Activated CD4-positive, alpha-beta memory T cell treated with anti-CD3 and anti-CD28 coated beads for 36 hours (primary cell): ENCODE measurements at places on chromosomes 1 and 21. TPM values are rescaled to one million over a fixed set of nuclear protein-coding genes. Genes with fewer than 3 reads are reported as not detected.

DNA sequence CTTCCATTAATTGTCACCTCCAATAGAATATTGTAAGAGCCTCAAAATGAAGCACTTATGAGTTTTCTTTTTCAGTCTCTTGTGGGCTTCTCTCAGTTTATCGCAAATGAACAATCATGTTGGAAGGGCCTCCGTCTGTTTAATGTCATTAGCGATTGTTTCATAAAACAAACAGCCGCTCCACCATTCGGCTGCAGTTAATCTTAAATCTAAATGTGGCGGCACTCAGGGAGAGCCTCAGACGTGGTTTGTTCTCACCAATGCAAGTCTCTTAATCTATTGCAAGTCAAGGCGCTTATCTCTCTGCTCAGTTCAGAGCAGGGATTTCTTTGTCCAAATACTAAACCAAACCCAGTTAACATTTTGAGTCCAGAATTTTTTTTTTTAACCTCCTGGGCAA, 34.9 kb upstream of the ESRRG start:
- H3K27ac ChIP-seq, result no peak overlapping the region
- H3K27me3 ChIP-seq, result no peaks in the 10 kb centered on the region
- no peak overlapping the region for H3K4me3 ChIP-seq
- H3K36me3 ChIP-seq, result no peaks in the 10 kb centered on the region
- no peaks in the 10 kb centered on the region for H3K4me1 ChIP-seq

- no peak overlapping the region for H3K27ac ChIP-seq
- peaks cover 30% of the 10 kb centered on the region for H3K27me3 ChIP-seq
- DNase-seq, result no peak
- H3K4me3 ChIP-seq, result no peak overlapping the region
- H3K4me1 ChIP-seq, result no peaks in the 10 kb centered on the region
These were observed 4.6 kb downstream of the COL18A1 start for GRCh38 chr21:45409466-45410150.

GRCh38 chr1:224780736-224781135, 148.7 kb upstream of the DNAH14 start:
- no peaks in the 10 kb centered on the region for H3K27me3 ChIP-seq
- no peak overlapping the region for H3K27ac ChIP-seq
- no peak for DNase-seq
- H3K4me3 ChIP-seq, result no peak overlapping the region
- H3K4me1 ChIP-seq, result peaks cover 19% of the 10 kb centered on the region

DNA sequence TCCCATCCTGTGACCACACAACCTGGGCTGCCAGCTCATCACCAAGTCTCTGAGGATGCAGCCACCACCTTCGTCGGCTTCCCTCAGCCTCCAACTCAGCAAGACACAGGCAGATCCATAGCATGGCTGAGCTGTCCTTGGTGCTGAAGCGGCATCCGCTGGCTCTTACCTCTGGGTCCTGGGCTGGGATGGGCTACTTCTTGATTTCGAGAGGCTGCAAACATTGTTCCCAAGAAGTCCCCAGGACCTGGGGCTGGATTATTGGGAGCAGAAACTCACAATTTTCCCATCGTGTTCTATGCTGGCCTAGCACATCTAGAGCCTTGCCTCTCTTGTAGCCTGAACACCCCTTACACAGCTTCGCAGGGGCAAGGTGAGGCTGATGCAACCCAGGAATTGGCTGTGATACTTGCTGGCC, 24.9 kb upstream of the C1QA start:
- no peaks in the 10 kb centered on the region for H3K36me3 ChIP-seq
- peak; percentile 36 for DNase-seq
- no peak overlapping the region for H3K27ac ChIP-seq
- no peak overlapping the region for H3K4me3 ChIP-seq
- peaks cover 28% of the 10 kb centered on the region for H3K27me3 ChIP-seq

OR10Z1 gene
- not detected for total RNA-seq

HSD3B1 gene
- total RNA-seq, result not detected

DNA sequence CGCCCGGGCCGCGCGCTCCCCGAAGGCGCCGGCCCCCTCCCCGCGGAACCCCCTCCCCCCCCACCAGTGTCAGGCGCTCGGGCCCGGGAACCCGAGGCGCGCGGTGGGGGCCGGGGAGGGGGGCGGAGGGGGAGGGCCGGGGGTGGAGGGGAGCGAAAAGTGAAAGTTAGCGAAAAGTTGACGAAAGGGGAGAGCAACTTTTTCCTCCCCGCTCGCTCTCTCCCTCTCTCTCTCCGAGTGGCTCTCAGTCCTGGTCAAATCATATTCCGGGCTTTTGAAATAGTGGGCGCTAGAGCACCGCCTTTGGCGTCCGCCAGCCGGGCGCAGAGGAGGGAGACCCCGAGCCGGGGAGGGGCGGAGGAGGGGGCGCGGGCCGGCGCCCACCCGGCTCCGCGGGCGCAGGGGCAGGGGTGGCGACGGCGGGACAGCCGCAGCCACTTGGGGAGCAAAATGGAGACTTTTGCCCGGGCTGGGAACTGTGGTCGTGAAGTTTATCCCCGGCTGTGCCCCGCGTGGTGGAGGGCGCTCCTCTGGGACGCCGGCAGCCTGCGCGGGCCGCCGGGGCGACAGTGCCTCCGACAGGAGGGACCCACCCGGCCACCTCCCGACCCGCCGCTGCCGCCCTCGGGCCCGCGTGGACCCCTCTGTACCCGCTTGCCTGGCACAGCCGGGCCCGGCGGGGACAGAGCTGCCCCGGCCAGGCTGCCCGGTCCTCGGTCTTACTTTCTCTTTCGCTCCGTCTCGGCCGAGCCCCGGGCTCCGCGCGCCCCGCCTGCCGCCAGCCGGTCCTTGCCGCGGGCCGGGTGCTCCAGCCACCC, 697 bp downstream of the PRDM16 start:
- H3K36me3 ChIP-seq, result no peaks in the 10 kb centered on the region
- H3K4me1 ChIP-seq, result peaks cover 3% of the 10 kb centered on the region
- peak overlapping the region; percentile 35 for H3K4me3 ChIP-seq
- H3K27me3 ChIP-seq, result peaks cover 23% of the 10 kb centered on the region
- DNase-seq, result no peak

DNA sequence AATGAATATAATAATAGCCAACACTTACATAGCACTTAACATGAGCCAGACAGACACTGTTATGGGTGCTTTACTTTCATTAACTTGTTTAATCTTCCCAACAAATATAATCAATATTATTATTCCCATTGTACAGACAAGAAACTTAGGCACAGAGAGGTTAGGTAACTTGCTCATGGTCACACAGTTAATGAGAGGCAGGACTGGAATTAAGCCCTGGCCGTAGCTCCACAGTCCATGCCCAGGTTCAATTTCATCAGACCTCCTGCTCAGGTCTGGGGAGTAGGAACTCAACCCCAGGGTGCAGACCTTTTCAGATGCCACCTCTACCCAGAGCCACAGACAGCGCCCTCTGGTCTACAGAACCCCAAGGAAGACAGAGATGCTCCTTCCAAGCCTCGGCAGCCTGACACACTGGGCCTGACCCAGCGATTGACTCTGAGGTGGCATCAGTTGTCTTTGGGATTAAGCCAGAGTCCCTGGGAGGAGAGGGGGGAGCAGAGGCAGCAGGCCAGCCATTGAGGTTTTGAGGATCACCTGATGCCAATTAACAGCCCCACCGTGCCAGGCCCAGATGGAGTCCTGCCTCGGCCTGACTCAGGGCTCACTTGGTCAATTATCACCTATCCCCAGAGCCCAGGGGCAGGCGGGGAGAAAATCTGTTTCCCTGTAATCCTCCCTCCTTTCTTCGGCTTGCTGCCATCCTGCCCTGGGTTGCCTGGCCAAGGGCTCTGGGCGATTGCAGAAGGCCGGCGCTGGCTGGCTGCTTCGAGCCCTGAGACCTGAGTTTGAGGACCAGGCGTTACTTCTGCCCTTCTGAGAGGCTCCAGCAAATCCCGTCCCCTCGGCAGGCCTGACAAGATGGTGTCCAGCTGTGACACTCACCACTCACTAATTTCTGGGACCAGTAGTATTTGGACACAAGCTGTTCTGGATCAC, 116.7 kb downstream of the LACTBL1 start:
- H3K4me3 ChIP-seq, result no peak overlapping the region
- DNase-seq, result no peak
- no peaks in the 10 kb centered on the region for H3K27me3 ChIP-seq
- H3K4me1 ChIP-seq, result no peaks in the 10 kb centered on the region
- H3K27ac ChIP-seq, result no peak overlapping the region
- no peaks in the 10 kb centered on the region for H3K36me3 ChIP-seq

GRCh38 chr1:205285381-205286101, 36.0 kb downstream of the NUAK2 start:
- peak overlapping the region; percentile 24 for H3K4me3 ChIP-seq
- peak; percentile 66 for DNase-seq
- no peaks in the 10 kb centered on the region for H3K27me3 ChIP-seq
- H3K4me1 ChIP-seq, result peaks cover 68% of the 10 kb centered on the region
- no peaks in the 10 kb centered on the region for H3K36me3 ChIP-seq

GRCh38 chr1:230138561-230139239, 71.7 kb downstream of the GALNT2 start:
- DNase-seq, result no peak
- H3K27ac ChIP-seq, result no peak overlapping the region
- H3K27me3 ChIP-seq, result no peaks in the 10 kb centered on the region
- H3K36me3 ChIP-seq, result no peaks in the 10 kb centered on the region
- H3K4me1 ChIP-seq, result peaks cover 25% of the 10 kb centered on the region
- no peak overlapping the region for H3K4me3 ChIP-seq

DNA sequence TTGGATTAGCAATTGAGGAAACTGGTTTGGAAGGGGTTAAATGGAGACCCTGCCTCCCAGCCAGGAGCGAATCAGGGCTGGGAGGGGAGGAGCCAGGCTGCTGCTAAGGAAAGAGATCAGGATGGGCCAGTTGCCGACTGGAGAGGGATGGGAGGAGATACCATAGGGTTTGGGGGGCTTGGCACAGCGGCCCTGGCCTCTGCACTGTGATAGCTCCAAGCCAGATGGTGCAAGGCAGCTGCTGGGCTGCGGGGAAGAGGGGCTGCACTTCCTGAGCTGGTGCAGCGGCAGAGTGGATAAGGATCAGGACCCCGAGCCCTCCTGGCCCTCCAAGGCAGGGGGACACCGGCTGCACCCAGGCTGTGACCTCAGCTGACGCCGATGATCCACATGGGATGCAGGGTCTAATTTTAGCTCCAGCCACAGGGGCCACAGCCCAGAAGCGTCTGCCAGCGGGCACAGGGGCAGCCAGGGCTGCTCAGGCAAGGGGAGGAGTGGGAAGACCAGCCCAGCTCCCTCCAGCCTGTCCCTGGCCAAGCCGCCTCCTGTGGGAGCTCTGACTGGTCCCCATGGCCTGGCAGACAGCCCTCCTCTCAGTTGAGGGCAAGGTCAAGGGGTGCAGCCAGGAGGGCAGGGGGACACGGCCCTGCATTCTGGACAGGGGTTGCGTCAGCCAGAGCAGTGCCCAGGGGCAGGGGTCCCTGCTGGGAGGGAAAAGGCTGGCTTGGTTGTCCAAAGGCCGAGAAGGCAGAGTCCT, at the start of gene EXTL1:
TSS of gene EXTL1 (plus strand) at position 129 of the 757 bp plus-strand sequence. CDS start 872 bp downstream, outside the sequence.
- H3K27ac ChIP-seq, result no peak within 1 kb of the TSS
- peaks cover 2% of the 10 kb centered on the region for H3K27me3 ChIP-seq
- no peaks in the 10 kb centered on the region for H3K36me3 ChIP-seq
- H3K4me1 ChIP-seq, result no peaks in the 10 kb centered on the region
- DNase-seq, result no peak

PGLYRP3 gene
- not detected for total RNA-seq

SLFNL1 gene
- not detected for total RNA-seq

GRCh38 chr1:219465212-219466093, 147.5 kb downstream of the ZC3H11B start:
- no peak overlapping the region for H3K4me3 ChIP-seq
- H3K27me3 ChIP-seq, result peaks cover 2% of the 10 kb centered on the region
- H3K27ac ChIP-seq, result peak overlapping the region; percentile 66
- peaks cover 11% of the 10 kb centered on the region for H3K4me1 ChIP-seq
- no peaks in the 10 kb centered on the region for H3K36me3 ChIP-seq
- DNase-seq, result peak; percentile 16

- no peaks in the 10 kb centered on the region for H3K27me3 ChIP-seq
- no peak overlapping the region for H3K4me3 ChIP-seq
- peaks cover 39% of the 10 kb centered on the region for H3K4me1 ChIP-seq
These were observed 61.9 kb upstream of the RGS1 start for GRCh38 chr1:192513697-192514096.

ST6GALNAC3 gene
- total RNA-seq, result 0.41 TPM

DNA sequence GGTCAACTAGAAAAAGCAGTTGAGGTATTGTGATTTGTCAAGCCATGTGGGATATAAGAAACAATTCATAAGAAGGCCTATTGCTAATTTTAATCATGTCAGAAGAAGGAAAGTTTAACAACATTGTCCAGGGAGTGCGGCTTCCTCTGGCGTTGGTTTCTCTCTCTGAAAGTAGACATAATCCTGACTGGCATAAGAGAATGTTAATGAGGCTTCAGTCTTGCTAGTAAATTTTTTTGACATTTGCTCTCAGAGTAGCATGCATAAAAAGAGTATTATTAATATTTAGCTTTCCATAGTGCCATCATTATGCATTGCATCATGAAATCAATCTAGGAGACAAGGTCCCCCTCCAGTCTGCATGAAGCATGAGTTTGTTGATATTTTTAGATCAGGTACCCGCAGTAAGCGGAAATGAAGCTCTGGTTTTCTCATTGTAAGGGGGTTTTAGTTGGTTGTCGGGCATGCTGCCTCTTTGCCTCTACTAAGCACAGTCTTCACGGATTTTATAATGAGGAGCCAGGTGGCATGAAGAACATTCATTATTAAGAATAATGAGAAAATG, 12.8 kb upstream of the PRDM2 start:
- no peaks in the 10 kb centered on the region for H3K36me3 ChIP-seq
- H3K4me1 ChIP-seq, result no peaks in the 10 kb centered on the region
- H3K27ac ChIP-seq, result no peak overlapping the region
- no peak overlapping the region for H3K4me3 ChIP-seq
- peaks cover 1% of the 10 kb centered on the region for H3K27me3 ChIP-seq

GRCh38 chr1:21891621-21892479, 45.3 kb downstream of the HSPG2 start:
- H3K4me1 ChIP-seq, result no peaks in the 10 kb centered on the region
- no peaks in the 10 kb centered on the region for H3K27me3 ChIP-seq
- no peak overlapping the region for H3K27ac ChIP-seq
- no peaks in the 10 kb centered on the region for H3K36me3 ChIP-seq
- no peak for DNase-seq

- H3K27me3 ChIP-seq, result no peaks in the 10 kb centered on the region
- no peak for DNase-seq
- no peak overlapping the region for H3K27ac ChIP-seq
These were observed 2.3 kb downstream of the ZZZ3 start for GRCh38 chr1:77680173-77680572.

GRCh38 chr1:235079443-235080296, 49.0 kb downstream of the TOMM20 start:
- peaks cover 36% of the 10 kb centered on the region for H3K4me1 ChIP-seq
- peaks cover 4% of the 10 kb centered on the region for H3K36me3 ChIP-seq
- peak overlapping the region; percentile 4 for H3K4me3 ChIP-seq
- peak; percentile 70 for DNase-seq

DNA sequence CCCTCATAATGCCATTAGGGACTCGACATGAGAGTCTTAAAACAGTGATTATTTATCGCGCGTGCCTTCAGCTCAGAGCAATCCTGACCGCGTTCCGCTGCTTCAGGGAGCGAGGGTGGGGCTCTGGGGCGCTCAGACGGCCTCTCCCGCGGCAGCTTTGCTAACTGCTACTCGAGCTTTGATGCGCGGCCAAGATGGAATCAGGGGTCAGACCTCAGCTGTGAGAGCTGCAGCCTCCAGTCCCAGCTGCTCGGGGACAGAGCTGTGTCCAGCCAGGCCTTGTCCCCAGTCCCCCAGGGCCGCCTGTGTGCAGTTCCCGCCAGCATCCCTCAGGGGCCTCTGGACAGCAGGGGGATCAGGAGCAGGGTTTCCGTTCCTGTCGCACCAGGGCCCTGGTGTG, 104.6 kb upstream of the TTC34 start:
- no peaks in the 10 kb centered on the region for H3K27me3 ChIP-seq
- no peak for DNase-seq
- H3K4me1 ChIP-seq, result no peaks in the 10 kb centered on the region
